Epithelial cell of proximal tubule (primary cell): ENCODE measurements at places on chromosomes 5 and 9. TPM values are rescaled to one million over a fixed set of nuclear protein-coding genes. Genes with fewer than 3 reads are reported as not detected.

- no peak for DNase-seq
These were observed 9.3 kb downstream of the FPGS start for GRCh38 chr9:127812011-127812410.

DNA sequence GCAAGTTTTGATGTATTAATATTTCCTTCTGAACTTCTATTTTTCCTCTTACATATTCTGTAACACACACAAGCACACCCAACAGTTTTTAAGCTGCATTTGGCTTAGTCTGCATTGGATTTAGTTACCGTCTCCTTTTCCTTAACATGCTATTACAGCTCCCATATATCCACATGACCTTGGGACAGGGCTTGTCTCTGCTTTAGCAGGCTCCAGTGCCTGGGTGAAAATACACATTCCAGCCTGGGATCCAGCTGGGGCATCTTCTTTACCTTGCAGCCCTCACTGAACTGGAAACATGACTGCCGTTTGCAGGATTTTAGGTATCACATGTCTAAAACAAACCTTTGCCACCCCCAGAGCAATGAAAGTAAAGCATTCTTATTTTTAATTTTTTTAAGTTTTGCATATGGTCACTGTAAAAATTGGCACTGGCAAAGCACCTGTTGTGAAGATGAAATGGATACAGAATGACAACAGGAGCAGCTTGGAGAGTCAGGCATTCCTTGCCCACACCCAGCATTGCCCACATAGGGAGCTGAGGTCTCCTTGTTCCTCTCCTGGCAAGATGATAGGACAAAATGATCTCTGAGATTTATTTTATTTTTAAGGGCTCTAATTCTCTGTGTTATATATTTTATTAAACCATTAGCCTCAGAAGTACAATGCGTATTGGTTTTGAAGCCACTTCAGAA, 4.0 kb downstream of the GADD45G start:
- DNase-seq: no peak

The BTNL9 gene
- 0.22 TPM in 1 of 2 replicates, not detected in the other for total RNA-seq

The GLDC gene
- total RNA-seq: 58.2 and 68.8 TPM in 2 replicates

DNA sequence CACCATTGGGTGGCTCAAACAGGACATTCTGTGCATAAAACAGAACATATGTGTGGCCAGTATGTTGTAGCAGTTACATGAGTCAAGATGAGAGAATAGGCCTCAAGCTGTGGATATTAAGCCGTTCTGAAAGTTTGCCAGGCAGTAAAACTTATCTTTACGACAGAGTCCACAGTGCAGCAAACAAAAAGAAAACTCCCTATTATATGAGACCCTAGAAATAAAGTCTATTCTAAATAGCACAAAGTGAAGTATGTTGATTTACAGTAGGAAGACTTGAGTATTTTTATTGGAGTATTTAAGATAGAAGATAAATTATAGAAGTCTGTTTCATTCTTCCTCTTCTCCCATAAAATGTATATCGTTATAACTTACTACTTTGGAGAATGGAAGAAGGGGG, 271.5 kb downstream of the ADGRV1 start:
- DNase-seq: no peak
